ENCODE measurements at places on chromosomes 5 and 9.

- no peak for DNase-seq
Measured at GRCh38 chr5:67548520-67549295, 352.1 kb upstream of the CD180 start.

DNA sequence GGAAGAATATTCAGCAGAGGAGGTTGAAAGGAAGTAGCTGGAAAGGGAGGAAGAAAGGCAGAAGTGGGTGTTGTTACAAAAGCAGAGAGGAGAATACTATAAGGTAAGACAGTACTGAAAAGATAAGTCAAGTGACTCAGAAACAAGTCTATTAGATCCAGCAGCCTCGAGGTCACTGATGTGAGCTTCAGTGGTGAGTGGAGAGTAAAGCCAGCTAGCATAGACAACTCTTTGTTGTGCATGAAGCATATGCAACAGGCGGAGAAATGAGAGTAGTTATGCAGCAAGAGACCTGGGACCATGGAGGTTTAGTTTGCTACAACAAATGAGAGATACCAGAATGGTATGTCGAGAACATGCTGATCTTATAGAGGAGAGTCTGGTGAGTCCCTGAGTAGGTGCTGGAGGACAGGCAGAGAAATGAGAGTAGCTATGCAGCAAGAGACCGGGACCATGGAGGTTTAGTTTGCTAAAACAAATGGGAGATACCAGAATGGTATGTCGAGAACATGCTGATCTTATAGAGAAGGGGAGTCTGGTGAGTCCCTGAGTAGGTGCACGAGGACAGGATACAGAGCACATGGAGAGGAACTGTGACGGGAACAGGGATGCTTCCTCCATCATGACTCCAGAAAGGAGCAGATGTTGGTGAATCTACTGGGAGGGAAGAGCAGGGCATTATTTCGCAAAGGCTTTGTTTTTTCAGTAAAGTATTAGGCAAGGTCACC, 36.0 kb downstream of the EQTN start:
- no peak for DNase-seq

GRCh38 chr5:2894316-2894715, 142.8 kb upstream of the IRX2 start:
- DNase-seq = no peak

GRCh38 chr5:180082633-180083420, 11.3 kb upstream of the RNF130 start:
- no peak for DNase-seq

- no peak for DNase-seq
Measured at GRCh38 chr9:3127564-3127963, 283.7 kb upstream of the PUM3 start.

DNA sequence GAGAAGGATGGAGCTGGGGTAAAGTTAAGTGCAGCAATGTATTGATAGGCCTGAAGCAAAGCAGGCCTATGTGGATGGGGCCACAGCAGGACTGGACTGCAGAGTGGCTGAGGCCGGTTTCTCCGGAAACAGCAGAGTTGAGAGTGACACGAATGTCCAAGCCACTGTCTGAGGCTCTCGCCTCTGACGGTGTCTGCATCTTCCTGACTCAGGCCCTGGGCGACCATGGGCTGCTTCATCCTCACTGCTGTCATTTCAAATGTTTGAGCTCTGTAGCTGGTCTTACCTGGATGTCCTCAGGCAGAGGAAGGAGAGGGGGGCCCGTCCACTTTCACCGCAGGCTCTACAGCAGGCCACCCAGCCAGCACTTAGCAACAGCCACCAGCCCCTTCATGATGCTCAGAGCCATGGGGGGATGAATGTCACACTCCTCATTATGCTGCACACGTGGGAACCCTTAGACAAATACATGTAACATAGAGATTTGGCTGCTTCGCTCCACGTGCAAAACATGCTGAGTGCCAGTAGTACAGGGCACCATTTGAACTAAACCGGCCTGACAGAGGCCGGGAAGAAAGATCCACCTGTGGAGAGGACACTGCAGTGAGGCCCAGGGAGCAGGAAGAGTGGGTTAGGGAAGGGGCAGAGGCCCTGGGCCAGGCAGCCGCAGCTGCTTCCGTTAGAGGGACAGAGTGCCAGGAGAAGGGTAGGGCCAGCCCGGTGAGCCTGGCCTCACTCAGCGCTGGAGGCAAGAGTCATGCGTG, 31.7 kb upstream of the NXNL2 start:
- no peak for DNase-seq

DNA sequence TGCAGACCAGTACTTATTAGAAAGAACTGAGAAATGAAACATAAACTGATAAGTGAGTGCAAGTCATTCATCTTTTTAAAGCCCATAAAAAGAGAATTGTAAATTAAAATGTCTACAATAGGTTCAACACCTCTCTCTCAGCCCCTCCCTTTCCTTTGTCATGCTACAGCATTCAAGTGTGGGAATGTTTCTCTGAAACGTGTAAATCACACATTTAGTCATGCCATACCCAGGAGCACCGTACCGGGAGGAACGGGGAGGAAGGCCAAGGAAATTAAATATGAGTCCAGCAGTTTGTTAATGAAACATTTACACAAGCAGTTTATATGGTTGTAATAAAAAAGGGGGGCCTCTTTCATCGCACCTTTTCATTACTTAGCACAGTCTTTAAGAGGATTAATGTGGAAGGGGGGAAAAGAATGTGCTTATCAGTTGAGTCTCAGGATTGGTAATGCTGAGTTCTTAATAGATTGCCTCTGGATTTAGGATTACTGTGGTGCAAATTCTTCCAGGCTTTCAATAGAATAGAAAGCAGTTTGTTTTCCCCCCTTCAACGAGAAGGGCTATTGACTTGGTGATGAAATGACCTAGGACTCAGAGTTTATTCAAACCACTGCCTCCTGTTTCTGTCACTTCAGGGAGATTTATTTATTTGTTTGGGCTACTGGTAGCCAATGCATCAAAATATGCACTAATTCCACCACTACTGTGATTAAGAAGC, 176.0 kb upstream of the ZNF608 start:
- no peak for DNase-seq

- DNase-seq = no peak
Measured at GRCh38 chr5:1466631-1467265, 21.5 kb upstream of the SLC6A3 start.

- no peak for DNase-seq
Measured at GRCh38 chr9:122403381-122404000, 32.7 kb downstream of the PTGS1 start.

DNA sequence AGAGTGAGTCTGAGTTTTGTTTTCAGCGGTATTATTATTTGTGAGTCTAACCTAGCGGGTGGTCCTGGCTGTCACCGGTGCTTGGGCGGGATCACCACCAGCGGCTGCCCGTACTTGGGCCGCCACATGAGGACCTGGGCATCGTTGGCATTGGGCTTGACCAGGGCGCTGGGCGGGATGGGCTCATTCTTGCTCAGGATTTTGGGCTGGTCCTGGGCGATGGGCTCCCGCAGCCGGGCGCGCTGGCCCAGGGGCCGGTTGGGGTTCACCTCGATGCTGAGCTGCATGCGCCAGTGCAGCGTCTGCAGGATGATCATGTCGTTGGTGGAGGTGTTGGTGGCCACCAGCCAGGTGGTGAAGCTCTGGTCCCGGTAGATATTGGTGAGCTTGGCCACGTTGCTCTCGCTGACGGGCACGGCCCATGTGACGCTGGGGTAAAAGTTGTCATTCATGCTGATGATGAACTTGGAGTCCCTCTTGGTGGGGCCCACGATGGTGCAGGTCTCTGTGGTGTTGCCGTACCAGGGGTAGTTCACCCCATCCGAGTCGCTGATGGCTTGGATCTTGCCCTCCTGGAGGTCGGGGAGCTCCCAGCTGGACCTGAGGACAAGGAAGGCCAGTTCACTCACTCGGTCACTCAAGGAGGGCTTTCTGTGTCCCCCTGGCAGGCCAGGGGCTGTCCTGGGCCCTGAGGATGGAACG, 15.4 kb downstream of the FAM78A start:
- no peak for DNase-seq
